NCI-H748 treated with DMSO at 0.1 percent for 48 hours (cell line): ENCODE measurements at places on chromosomes 2 and 18.

DNA sequence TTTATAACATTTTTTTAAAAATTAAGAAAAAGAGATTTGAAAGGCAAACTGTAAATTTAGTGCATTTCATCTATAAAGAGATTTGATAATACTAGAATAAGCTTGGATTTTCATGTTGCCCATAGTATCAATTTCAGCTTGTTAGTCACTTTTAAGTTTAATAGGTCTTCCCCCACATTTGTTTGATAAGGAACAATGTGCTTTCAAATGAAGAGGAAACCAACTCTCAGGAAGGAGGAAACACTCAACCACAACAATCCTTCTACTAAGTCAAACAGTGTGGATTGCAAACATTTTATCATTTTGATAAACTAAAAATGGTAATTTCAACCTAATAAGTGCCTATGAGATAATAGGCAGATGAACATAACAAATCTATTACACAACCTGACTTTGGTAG is 397.1 kb upstream of the CDH20 start:
- DNase-seq: no peak

GRCh38 chr2:130347220-130347925 is 4.7 kb downstream of the IMP4 start:
- DNase-seq: no peak

GRCh38 chr2:146451972-146452371 is 1392.9 kb upstream of the ACVR2A start:
- DNase-seq: no peak

GRCh38 chr2:20660506-20661420 is 6.2 kb upstream of the GDF7 start:
- DNase-seq: no peak

DNA sequence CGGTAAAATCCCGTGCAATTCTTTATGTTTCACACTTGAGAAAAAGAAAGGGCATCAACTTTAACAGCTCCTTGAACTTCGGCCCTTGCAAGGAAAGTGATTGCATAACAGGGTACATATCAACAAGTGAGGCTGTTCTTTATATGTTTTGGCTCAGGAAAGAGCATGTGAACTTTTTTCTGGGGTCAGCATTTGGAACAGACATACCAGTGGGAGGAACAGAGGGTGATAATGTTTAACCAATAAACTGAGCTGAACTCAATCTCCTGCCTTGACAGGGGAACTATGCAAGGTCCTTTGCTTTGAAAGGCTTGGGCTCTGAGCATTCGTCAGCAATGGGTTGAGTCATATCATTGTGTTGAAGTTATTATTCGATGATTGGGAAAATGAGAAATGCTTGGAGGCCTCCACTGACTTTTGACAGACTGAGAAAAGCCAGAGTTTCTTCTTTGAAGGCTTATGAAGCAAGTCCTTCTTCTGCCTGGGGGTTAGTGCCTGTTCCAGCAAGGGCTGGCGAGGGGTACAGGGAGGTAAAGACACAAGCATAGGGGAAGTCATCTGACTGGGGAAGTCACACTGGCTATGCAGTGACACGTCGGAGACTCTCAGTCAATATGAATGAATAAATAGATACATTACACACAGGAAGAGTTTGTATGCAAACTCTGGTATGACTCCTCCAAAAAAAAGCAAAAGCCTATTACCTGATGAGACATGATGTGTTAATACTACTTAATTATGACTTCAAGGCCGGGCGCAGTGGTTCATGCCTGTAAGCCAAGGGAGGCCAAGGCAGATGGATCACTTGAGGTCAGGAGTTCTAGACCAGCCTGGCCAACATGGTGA is 57.2 kb downstream of the CYB5A start:
- DNase-seq: no peak

GRCh38 chr2:60979231-60979630 is 38.3 kb upstream of the PEX13 start:
- no peak for DNase-seq

DNA sequence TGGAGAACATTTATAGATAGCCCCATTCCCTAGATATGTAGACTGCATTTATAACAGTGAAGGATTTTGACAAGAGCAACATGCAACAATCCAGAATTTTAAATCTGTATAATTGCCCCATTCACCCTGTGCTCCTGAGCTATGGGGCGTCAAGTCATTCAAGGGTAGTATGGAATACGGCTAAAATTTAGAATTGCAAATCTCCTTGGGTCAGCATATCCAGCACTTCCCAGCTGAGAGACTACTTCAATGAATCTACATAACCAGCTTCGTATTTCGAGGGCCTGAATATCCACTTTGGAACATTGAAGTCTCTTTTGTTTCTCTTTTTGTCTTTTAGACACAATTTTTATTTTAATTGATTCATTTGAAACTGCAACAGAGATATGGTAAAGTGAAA is 28.4 kb upstream of the ACVR1C start:
- DNase-seq: no peak

GRCh38 chr2:196927376-196928225 is 1.1 kb upstream of the PGAP1 start:
- DNase-seq: peak; percentile 80

DNA sequence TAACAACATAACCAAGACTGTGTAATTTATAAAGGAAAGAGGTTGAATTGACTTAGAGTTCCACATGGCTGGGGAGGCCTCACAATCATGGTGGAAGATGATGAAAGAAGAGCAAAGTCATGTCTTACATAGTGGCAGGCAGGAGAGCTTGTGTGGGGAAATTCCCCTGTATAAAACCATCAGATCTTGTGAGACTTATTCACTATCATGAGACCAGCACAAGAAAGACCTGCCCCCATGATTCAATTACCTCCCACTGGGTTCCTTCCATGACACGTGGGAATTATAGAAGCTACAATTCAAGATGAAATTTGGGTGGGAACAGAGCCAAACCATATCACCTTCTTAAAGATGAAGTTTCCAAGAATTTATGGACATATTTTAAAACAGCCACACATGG is 2.5 kb upstream of the IL36RN start:
- DNase-seq: no peak

GRCh38 chr18:36340246-36340645 is 42.7 kb downstream of the FHOD3 start:
- DNase-seq: no peak

DNA sequence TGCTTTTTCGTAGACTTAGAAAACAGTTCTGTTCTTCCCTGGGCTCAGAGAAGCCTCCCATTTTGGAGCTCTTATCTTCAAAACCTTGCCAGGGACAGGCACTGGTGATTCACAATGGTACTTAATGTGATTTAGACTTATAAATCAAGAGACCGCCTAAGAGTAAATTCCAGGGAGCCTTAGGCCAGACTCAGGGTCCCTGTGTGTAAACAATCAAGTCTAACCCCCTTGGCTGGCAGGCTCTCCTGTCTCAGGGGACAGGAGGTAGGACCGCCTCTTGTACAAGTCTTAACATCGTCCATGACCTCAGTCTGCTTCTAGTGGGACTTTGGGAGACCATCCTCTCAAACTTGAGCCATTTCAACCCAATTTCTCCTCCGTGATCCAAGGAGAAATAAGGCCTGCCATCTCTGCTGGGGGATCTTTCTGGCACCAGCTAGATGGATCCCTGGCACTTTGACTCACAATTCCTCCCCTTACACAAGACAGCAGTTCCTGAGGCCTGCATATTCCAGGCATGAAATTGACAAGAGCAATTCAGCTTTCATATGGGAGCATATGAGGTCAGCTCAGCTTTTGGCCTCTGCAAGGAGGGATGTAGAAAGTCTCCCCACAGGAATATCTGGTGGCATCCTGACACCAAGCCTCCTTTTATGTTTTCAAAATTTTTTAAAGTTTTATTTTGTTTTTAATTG is 487.0 kb downstream of the TNS1 start:
- no peak for DNase-seq

DNA sequence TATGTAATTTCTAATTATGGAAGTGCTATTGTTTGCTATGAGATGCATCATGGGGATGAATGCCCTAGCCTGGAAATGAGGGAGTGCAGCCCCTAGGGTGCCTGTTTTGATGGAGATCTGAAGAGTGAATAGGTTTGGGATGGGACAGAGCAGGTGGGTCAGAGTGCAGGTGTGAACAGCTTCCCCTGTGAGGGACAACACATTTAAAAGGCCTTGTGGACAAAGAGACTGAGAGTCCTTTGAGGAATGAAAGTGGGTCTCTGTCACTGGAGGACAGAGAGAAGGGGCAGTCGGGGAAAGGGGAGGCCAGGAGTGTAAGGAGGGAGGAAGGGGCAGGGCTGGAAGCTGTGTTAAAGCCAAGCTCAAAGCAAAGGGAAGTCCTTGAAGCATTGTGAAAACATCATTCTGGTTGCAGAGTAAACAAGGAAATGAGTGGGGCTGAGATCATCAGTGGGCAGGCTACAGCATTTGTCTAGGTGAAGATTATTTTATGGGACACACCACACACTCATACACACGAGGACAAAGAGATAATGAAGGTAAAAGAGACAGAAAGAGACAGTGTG is 877.6 kb downstream of the SLC4A3 start:
- DNase-seq: peak; percentile 99

DNA sequence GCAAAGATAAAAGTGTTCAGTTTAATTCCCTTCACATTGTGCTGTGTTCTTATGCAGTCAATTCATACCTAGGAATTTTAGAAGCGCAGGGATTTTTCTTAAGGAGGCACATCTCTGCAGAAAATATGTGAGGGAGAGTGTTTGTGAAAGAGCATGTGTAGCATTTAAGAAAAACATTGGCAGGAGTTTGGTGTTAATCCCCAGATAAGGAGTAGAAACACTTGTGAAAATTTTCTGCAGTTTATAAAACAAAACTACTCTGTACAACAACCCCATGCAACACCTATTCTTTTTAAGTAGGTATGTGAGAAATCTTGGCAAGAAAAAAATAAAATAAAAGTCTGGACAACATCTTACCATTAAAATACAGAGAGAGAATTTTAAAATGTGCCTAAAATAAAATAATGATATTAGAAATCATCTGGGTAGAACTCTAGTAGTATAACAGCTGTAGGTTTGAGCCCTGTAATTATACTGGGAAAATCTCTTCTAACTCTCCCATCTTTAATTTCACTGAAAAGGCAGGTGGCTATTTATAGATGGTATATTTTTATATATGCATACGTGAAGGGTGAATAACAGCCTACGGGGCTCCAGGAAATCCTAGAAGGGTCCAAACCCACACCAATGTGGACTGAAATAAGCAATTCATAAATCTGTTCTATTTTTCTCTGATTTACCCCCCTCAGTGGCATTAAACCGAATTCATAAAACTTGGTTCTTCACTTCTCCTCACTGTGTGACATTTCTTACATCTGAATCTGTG is 6.6 kb downstream of the FZD7 start:
- DNase-seq: no peak

DNA sequence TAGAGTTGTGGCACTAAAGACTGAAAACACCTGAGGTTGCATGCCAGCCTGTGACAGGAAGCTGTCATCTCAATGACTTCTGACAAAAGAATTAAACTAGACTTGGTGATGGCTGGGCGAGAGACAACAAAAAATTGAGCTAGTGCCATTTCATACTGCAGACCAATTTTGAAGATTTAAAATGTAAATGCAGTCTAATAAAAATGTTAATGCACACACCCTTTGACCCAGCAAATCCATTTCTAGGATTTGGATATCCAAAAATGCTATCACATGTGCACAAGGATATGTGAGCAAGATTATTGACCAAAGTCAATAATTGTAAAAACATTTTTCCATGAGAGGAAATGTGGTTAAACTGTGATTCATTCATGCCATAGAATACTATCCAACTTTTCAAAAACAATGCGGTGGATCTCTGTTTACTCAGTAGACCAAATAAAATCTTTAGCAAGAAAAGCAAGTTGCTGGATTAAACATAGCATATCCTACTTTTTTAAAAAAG is 5.6 kb downstream of the FBXO36 start:
- no peak for DNase-seq

DNA sequence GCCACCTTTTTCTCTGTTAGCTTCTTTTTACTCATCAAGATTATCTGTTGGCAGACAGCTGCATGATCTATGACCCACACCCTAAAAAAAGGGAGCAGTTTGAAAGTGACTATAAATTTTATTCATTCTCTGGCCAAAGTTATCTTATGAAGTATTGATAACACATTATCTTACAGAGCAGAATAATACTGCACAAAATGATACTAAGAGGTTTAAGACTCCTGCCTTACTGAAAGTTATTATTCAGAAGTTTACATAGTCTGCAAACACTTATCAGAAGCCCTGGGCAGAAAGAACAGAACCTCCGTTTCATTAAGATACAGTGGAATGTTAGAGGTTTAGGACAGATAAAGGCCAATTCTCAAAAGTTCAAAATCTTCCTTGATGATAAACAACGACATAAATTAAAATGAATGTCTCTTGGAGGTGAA is 78.2 kb downstream of the ZEB2 start:
- no peak for DNase-seq

DNA sequence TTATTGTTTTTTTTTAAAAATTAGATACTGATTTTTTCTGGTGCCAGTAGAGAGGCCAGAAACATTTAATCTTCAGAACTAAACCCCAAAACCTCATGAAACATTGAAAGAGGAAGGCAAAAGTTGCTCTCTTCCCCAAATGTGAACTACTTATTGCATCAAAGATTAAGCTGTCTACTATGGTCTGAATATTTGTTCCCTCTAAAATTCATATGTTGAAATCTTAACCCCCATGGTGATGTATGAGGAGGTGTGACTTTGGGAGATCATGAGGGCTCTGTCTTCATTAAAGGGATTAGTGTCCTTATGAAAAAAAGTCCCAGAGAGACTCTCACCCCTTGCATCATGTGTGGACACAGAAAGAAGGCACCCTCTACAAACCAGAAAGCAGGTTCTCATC is 28.2 kb upstream of the SLC8A1 start:
- DNase-seq: no peak

- no peak for DNase-seq
Measured at GRCh38 chr18:5419601-5420000, 124.1 kb upstream of the ZBTB14 start.

DNA sequence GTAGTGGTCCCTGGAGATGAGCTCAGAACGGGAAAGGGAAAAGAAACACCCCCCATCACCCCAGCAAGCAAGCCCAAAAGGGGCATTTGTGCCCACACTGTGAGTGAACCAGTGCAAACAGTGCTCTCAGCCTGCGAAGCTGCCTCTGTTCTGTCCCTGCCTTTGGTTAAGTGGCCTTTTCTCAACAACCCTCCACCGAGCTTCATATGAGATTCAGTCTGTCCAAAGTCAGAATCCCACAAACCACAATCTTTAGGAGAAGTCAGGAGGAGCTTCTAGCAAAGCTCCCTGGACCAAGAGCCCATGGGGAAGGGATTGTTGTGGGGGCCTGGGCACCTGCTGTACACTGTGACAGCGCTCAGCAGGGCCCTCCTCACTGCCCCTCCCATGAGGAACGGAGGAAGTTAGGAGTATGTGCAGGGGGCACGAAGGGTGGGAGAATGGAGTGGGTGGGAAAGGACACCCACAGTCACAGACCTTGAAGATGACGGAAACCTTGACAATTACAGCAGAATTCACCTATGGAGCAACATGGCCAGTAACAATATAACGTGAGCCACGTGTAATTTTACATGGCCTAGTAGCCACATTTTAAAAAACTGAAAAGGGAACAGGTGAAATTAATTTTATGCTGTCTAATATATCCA is 119.5 kb downstream of the SMAD7 start:
- no peak for DNase-seq

DNA sequence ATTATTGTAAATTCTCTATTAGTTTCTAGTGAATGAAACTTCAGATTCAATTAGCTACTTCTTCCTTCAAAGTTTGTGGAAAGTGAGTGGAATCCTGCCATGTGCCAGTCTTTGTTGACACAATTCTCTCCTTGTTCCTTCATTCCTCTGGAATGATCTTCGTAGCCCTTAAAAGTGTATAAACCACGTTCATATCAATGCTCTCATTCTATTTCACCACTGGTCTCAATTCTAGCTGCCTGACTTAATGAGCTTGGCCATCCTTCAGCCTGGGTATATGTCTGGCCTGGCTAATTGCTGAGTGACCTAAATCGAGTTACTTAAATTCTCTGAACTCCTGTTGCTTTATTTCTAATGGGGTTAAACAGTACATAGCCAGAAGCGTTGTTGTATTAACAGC is 43.5 kb downstream of the INSIG2 start:
- DNase-seq: no peak
